Fibroblast of skin of right biceps (primary cell): ENCODE measurements at places on chromosomes 11 and 22.

DNA sequence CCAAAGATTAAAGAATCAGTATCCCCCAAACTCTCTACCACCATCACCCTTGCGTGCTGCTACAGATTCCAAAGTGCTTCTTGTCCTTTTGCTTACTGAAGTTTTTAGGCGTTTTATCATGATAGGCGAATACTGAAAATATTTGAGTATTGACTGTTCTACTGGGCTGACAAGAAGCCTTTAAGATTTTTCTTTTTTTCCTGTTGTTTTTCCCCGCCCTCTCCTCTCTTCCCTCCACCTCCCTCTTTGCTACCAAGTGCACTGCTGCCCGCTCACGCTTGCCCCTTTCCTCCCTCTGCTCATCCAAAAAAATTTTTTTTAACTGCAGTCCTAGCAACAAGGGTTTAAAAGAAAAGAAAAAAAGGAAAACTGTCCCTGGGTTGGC, 679 bp downstream of the SPCS2 start:
- peak; percentile 31 for DNase-seq

DNA sequence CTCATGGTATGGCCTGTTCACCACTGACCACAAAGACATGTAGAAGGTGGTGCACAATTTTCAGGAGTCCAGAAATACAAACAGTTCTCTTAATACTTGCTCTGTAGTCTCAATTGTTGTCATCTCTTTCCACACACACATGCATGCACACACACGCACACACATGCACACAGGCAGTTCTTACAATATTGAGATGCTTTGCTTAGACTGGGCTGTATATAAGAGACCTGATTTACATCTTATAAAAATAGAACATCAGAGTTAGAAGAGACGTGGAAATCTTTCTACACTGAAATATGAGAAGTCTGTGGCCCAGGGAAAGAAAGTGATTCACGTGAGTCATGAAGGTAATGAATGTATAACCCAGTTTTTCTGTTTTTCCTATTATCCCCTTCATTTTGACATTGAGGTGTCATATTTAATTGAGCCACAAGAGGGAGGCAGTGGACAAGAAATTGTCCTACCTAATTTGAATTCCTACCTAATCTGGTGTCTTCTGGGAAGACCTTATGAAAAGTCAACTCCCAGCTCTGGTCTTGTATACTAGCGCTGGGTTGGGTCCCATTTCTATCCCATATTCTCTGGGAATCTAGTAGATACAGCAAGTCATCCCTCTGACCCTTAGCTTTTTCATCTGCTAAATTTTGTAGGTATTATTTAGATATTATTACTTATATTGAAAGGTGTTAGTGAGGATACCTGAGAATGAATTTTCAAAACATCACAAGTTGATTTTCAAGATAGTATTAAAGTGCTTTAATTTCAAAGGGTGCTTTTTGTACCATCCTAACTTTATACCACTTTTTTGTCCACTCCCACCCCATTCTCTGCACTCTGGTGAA, 14.9 kb upstream of the MS4A4A start:
- peak; percentile 5 for DNase-seq

- no peak for DNase-seq
Observed at GRCh38 chr11:117953024-117953671, 23.9 kb upstream of the TMPRSS13 start.

GRCh38 chr22:36258701-36259614, 6.0 kb downstream of the APOL1 start:
- peak; percentile 55 for DNase-seq

- DNase-seq, result no peak
Observed at GRCh38 chr11:117097014-117097388, 1.2 kb downstream of the SIK3 start.

GRCh38 chr22:40954113-40954512, 2.9 kb downstream of the RBX1 start:
- DNase-seq, result no peak

DNA sequence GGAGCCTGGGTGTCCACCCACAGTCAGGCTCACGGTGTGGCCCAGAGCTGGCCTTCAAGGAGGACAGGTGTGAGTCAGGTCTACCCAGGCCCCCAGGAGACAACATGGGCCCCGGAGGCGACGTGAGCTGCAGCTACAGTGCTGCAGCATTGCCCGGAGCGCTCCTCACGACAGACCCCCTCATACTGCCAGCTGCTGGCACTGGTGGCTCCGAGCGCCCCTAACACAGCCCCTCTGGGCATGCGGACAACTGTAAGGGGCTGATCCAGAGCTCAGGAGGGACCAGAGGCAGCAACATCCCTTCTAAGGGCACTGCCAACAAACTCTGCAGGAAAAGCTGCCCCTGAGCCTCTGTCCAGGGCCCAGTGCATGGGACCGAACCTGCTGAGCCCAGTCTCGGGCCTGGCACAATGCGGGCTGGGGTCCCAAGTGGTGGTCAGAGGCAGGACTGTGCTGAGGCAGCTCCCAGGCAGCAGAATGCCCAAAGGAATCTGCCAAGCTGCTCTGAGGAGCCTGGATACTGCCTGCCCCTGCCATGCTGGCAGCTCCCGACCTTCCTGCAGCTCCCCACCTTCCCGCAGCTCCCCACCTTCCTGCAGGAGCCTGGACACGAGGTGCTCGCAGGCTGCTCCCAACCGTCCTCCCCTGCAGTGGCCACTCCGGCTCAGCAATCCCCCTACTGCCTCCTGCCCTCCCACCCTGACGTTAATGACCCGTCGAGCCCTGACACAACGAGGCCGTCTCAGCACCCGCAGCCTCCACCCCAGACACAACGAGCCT, 15.1 kb downstream of the CHID1 start:
- no peak for DNase-seq

DNA sequence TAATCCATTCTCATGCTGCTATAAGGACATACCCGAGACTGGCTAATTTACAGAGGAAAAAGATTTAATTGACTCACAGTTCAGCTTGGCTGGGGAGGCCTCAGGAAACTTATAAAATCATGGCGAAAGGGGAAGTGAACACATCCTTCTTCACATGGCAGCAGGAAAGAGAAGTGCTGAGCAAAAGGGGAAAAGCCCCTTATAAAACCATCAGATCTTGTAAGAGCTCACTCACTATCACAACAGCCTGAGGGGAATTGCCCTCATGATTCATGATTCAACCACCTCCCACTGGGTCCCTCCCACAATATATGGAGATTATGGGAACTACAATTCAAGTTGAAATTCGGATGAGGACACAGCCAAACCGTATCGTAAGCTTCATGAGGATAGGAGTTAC, 3.8 kb upstream of the CYB5R2 start:
- DNase-seq, result peak; percentile 45

DNA sequence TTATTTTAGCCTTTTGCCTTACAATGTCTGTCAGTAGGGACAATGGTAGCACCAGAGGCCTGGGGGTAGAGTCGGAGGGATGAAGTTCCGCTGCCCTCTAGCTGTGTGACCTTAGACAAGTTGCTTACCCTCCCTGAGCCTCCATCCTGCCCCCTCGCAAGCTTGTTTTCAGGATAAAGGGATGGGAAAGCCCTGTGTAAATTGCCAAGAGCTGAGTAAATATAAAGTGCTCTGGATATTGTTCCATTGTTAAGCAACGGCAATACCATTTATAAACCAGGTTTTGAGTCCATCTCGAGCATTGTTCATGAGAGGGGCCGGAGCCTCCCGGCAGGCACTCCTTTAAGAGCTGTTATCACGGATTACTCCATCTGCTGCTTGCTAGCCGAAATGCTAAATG, 72.9 kb downstream of the ZBTB16 start:
- no peak for DNase-seq

- peak; percentile 32 for DNase-seq
Observed at GRCh38 chr11:60914633-60915247, 782 bp downstream of the TMEM109 start.

GRCh38 chr11:61914471-61915171, 2.7 kb downstream of the RAB3IL1 start:
- DNase-seq, result no peak

DNA sequence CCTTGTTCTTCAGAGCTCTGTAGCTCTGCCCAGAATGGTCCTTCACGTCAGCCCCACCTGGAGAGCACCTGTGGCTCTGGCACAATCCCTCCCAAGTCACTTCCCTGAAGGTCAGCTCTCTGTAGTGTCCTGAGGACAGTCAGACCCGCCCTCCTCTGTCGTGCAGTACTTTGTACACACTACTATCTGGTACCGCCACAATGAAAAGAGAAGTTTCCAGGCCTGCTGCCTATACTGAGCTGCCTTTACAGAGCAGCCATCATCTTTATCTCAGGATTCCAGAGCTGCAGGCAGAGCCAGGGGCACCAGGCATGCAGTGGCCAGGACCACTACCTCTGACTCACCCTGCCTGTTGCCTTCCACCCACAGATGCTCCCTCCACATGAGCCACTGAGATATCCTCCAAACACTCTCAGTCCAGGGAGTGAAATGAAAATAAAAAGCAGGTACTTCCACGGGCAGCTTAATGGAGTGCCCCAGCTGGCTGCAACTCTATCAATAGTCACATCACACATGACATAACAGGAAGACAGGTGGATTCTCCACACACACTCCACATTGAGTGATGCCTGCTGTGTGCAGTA, 7.3 kb downstream of the PACSIN2 start:
- DNase-seq, result peak; percentile 58

- peak; percentile 99 for DNase-seq
Observed at GRCh38 chr11:46293641-46294103, 16.2 kb downstream of the CREB3L1 start.

DNA sequence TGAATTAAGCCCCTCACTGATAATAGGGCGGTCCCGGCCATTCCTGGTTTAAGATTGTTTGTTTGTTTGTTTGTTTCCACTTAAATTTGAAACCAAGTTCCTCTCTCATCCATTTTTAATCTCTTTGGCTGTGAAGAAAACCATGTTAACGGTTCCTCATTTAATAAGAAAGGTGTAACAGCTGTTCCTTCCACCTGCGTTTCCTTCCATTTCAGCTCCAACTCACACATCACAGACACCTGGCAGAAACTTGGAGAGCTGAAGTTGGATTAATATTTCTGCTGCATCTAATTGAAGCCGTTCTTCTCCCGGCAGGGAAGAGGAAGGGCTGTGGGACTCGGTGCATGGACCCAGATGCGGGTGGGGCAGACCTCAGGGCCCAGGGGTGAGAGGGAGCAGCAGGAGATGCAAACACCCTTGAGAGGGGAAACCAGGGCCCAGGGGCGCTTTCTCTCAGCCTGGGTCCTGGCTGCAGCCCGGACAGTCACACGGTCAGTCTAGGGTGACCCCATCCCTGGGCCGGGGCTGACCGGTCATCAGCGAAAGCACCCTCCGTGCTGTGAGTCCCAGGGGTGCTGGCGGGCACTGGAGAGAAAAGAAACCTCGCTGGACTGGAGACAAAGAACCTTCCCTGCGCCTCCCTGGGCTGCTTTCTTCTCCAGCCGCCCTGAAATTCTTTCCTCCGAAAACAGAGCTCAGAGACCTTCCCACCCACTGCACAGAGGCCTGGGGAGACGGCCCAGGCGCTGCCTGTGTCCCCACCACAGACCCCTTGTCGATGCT, 242.0 kb downstream of the BRD1 start:
- no peak for DNase-seq

GRCh38 chr11:503179-503981, 3.7 kb downstream of the RNH1 start:
- peak; percentile 21 for DNase-seq

DNA sequence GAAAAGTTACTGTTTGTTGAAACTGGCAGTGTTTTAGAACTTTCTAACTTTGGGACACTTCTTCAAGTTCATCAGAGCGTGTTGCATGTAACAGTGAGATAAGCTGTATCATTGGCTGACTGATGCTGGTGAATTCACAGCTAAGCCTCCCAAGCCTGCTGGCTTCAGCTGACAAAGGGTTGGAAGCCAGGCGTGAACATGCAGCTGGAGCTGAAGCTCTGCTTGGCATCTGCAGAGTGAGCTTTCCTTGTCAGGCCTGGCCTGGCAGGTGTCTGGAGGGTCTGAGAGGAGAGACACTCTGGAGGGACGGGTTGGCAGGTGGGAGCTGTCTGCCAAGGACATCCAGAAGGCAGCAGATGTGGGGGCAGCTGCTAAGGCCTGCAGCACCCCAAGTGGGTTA, 1.5 kb downstream of the AMPD3 start:
- no peak for DNase-seq

GRCh38 chr11:27573024-27573423, 66.5 kb upstream of the LIN7C start:
- DNase-seq, result no peak

- no peak for DNase-seq
Observed at GRCh38 chr11:45026835-45027234, 76.2 kb upstream of the TP53I11 start.

- no peak for DNase-seq
Observed at GRCh38 chr11:64369440-64370421, 10.8 kb downstream of the RPS6KA4 start.

DNA sequence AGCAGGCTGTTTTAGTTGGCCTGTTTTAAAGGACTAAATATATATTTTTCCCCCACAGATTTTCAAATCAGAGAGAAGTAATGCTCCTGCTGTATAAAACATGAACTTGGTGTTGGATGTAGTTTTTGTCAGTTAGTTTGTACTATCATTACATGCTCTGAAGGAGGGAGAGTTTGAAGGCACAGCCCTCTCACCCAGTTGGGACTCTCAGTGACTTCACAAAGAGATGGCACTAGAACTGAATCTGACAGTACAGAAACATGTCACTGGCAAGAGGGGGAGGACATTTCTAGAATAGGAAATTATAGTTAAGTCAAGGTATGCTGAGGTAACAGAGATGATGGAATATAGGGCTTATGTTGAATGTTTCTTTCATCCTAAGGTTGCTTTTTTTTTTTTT, 21.0 kb upstream of the C1QTNF4 start:
- DNase-seq, result no peak

DNA sequence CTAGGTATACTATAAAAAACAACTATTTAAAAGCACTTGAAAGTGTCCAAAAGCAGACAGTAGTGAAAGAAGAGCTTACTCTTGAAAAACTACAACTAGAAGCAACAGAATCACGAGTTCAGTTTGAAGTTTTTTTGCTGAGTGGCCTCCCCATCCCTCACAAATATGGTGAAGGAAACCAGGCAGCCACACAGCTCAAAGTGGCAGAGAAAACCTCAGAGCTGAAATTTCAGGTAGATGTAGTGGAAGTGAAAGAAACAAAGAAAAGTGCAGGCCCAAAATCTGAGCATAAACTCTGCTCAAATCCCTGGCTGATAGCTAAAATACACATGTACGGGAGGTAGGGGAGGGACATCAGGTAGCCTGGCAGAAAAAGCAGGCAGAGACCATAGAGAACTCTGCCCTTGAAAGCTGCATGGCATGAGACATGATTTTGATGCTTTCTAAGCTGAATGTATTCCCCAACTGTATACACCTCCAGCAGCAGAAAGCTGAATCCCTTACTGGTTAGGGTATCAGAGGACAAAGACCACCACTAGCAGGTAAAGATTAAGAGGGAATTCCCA, 12.1 kb downstream of the BTBD10 start:
- DNase-seq, result no peak

DNA sequence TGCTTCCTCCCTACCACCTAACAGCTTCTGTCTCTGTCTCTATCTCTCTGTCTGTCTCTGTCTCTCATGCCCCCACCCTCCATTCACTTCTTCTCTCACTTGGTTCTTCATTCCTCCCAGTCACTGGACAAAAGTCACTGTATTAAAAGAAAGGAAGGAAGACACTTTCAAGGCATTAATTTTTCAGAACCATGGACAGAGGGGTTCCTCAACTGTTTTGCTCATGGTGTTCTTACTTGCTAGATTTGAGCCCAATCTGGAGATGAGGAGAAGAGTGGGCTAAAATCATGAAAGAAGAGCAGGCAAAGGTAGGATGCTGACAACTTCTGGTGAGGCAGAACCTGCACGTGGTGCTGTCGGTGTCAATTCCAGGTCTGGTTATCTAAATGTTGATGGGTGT, 116.7 kb upstream of the LARGE1 start:
- no peak for DNase-seq

- no peak for DNase-seq
Observed at GRCh38 chr11:79536155-79536917, 95.5 kb upstream of the TENM4 start.

GRCh38 chr11:100774859-100775258, 87.8 kb downstream of the ARHGAP42 start:
- no peak for DNase-seq
